ENCODE measurements at places on chromosomes 4 and X. TPM values are rescaled to one million over a fixed set of nuclear protein-coding genes. Genes with fewer than 3 reads are reported as not detected.

The SSX4 gene
- total RNA-seq: not detected

The DACH2 gene
- total RNA-seq: not detected

GRCh38 chr4:67521506-67521905 lies 23.8 kb downstream of the CENPC start:
- peak; percentile 67 for ATAC-seq

- peak; percentile 43 for ATAC-seq
These were observed 36.5 kb downstream of the TBC1D9 start for GRCh38 chr4:140719686-140720085.

- no peak for ATAC-seq
These were observed 6.3 kb downstream of the EXOC1 start for GRCh38 chr4:55859711-55860110.

The ADRA2C gene
- total RNA-seq: not detected

- ATAC-seq: peak; percentile 52
These were observed 42.9 kb upstream of the INTS6L start for GRCh38 chrX:135477576-135477975.

- no peak for ATAC-seq
These were observed 66.5 kb downstream of the SLIT2 start for GRCh38 chr4:20318001-20318908.

DNA sequence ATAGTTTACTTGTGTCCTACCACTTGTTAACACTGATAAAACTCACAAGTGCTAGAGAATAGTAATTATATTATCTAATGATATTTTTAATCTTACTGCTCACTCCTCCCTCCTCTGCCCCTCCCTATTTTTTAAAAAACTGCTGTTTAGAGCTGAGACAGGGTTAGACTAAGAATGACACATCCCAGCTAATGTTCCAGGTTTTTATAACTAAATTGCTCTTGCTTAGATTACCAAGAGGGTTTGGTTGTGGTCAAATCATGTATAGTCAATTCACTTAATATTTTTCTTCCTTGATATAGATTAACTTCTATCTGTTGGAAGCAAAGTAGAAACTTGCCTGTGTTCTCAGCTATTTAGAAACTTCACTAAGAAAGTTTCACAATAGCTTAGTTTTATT lies 60.2 kb downstream of the ATOH1 start:
- ATAC-seq: no peak

The FRMPD4 gene
- total RNA-seq: not detected

The LRIT3 gene
- 0.26 TPM for total RNA-seq

DNA sequence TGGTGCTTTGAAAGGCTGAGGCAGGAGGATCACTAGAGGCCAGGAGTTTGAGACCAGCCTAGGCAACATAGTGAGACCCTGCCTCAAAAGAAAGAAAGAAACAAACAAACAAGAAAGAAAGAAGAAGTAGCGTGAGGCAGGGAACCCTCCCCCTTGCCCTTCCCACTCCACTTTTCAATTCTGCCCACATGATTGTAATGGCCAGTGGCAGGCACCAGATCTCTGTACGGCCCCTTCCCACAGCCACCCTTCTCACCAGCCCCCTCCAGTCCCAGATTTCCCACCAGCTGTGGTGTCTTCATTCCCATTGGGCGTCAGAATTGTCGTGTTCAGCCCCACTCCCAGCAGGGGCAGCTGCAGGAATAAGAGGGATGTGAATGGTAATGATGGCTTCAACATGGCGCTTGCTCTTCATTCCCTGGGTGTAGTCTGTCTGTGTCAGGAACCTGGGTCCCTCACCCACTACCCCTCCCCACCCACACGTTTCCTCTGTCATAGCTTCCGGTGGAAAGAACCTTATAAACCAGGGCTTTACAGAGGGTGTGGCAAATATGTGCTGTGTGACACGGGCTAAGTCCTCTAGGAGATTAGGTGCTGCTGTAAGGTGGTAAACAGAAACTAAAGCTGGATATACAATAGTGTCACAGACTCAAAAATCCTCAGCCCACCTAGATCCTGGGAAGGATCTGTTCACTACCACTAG lies at the start of gene IL2RG:
TSS of gene IL2RG (minus strand) at position 437 of the 703 bp plus-strand sequence. CDS start at position 399, 38 bp downstream.
- peak; percentile 84 for ATAC-seq

GRCh38 chr4:165724786-165725185 lies 148.3 kb upstream of the TLL1 start:
- ATAC-seq: no peak

DNA sequence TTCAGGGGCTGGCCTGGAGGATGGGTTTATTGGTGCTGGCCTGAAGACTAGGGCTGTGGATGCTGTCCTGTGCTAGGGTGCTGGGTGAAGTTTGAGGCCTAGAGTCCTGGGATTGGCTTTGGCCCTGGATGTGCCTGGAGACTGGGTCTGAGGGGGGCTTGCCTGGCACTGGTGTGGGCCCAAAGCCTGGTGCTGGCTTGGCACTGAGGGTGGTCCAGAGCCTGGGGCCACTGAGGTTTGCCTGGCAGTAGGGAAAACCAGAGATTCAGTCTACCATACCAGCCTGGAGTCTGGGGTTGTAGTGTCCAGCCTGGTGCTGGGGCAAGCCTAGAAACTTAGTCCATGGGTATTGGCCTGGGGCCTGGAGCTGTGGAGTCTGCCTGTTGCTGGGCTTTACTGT lies 16.6 kb downstream of the BMP15 start:
- no peak for ATAC-seq

- ATAC-seq: no peak
These were observed 137.1 kb downstream of the DDX53 start for GRCh38 chrX:23136816-23137215.

- no peak for ATAC-seq
These were observed at the start of gene ZNF732 for GRCh38 chr4:304969-305680. Gene ZNF732 (minus strand): TSS chr4:305474. CDS start chr4:305310, 164 bp downstream.

DNA sequence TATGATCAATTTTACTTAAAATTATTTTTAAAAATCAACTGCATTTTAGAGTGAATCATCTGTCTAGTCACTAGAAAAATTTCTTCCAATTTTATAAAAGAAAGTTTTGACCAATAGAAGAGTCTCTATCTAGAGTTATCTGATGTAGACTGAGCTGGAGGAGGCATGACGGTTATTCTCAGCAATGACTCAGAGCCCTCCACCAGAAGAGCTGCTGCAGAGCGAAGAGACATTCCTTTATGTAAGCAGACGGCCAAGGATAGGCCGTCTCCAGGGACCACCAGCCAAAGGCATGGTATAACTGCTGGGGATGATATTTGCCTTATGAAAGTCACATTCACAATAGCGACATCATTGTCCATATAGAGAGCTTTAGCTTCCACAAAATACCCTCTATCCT lies 23.0 kb downstream of the LDB2 start:
- no peak for ATAC-seq

GRCh38 chr4:13816472-13816871 lies 188.9 kb upstream of the BOD1L1 start:
- ATAC-seq: no peak

GRCh38 chr4:181566490-181566889 lies 676.7 kb upstream of the TENM3 start:
- ATAC-seq: no peak

- ATAC-seq: no peak
These were observed 57.6 kb upstream of the PPP2R3B start for GRCh38 chrX:444305-444704.

The MSANTD1 gene
- 1.2 TPM for total RNA-seq

GRCh38 chr4:98343626-98344025 lies 82.4 kb downstream of the RAP1GDS1 start:
- no peak for ATAC-seq

The SPATA18 gene
- total RNA-seq: 0.13 TPM

- ATAC-seq: no peak
These were observed 32.3 kb downstream of the CC2D2A start for GRCh38 chr4:15501941-15502340.

DNA sequence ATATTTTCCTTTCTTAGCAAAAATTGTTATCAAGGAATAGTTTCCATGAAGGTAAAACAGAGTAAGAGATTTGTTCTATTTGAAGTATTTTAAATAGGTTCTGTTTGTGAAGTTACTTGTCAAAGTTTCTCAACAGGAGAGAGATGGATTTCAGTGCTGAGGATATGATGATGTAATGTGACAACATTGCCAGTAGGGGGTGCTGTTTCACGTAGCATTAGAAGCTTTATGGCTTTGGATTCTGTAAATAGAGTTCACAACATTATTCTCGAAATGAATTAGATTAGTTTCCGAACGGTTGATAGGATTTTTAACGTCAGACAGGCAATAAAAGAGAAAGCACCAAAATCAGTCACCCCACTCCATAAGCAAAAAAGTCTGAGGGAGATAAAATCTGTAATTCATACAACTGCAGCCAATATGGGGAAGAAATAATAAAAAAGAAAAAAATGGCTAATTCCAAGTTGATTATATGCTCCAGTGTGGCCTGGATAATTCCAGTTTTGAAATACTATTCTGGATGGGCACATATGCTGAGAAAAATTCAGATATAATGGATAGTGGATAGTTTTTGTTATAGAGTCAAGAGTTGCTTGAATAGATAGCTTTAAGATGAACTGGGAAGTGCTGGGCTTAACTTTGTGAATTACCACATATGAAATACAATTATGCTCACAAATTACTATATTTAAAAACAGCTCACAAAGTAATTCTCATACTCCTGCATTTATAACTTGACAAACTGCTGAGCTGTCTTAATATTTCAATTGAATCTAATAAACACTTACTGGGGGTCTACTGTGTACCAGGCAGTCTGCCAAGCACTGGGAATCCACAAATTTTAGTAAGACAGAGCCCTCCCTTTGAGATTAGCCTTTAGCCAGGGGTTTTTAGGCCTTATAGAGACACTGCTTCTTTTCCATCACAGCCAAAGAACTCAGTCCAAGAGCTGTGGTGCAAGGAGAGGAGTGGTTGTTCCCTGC lies 109.1 kb downstream of the GPAT3 start:
- peak; percentile 64 for ATAC-seq

The GPR50 gene
- not detected for total RNA-seq

The TMPRSS11F gene
- total RNA-seq: not detected

DNA sequence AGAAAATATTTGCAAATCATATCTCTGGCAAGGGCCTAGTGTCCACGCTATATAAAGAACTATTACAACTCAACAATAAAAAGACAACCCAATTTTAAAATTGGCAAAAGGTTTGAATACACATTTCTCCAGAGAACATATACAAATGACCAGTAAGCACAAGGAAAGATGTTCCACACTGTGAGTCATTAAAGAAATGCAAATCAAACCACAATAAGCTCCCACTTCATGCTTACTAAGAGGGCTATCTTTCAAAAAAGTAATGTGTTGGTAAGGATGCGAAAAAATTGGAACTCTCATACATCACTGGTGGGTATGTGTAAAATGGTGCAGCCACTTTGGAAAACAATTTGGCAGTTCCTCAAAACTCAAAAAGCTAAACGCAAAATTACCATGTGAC lies 884.0 kb upstream of the INTU start:
- no peak for ATAC-seq

- no peak for ATAC-seq
These were observed 459.1 kb downstream of the SH2D1A start for GRCh38 chrX:124805486-124805885.

- ATAC-seq: no peak
These were observed 56.8 kb downstream of the ARHGAP24 start for GRCh38 chr4:85531560-85532341.

GRCh38 chrX:10325611-10326010 lies 168.8 kb downstream of the CLCN4 start:
- no peak for ATAC-seq

- no peak for ATAC-seq
These were observed 2.1 kb upstream of the LEF1 start for GRCh38 chr4:108170631-108171338.

GRCh38 chrX:150935467-150935866 lies 37.0 kb upstream of the CD99L2 start:
- no peak for ATAC-seq

The RBMX2 gene
- 25.2 TPM for total RNA-seq

The FRMD7 gene
- total RNA-seq: not detected

GRCh38 chrX:154023276-154024000 lies 3.7 kb upstream of the IRAK1 start:
- no peak for ATAC-seq

Measured in activated T-helper 17 cell treated with anti-CD3 and anti-CD28 coated beads, Interleukin-2, amount 50 U/mL, for 72 hours (primary cell).